Hindlimb muscle (tissue), 1 donor: ENCODE measurements at places on chromosomes 16 and 17.

DNA sequence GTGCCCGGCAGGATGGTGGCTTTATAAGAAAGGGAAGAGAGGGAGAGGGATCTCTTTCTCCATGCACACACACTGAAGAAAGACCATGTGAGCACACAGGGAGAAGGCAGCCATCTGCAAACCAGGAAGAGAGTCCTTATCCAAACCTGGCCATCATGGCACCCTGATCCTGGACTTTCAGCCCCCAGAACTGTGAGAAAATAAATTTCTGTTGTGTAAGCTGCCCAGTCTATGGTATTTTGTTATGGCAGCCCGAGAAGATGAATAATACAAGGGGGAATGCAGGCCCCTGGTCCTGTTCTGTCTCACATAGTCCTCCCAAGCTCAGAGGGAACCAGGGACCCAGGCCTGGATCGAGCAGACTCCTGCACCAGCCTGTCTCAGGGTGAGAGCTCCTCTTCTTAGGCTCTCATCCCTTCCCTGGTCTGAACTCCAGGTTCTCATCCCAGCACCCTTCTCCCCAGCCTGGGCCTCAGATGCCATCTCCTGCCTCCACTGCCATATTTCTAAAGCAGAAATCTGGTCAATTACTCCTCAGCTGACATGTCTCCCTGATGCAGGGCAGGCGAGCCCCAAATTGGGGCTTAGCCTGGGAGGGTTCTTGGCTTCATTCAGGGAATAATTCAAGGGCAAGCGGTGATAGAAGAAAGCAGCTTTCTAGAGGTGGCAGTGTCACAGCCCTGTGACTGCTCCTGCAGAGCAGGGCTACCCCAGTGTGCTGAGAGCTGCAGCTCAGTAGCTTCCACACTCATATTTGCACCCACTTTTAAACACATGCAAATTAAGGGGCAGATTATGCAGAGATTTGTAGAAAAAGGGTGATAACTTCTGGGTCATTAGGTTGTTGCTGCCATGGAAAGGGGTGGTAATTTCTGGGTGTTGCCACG lies 28.8 kb downstream of the IGFBP4 start:
- no peak for DNase-seq

DNA sequence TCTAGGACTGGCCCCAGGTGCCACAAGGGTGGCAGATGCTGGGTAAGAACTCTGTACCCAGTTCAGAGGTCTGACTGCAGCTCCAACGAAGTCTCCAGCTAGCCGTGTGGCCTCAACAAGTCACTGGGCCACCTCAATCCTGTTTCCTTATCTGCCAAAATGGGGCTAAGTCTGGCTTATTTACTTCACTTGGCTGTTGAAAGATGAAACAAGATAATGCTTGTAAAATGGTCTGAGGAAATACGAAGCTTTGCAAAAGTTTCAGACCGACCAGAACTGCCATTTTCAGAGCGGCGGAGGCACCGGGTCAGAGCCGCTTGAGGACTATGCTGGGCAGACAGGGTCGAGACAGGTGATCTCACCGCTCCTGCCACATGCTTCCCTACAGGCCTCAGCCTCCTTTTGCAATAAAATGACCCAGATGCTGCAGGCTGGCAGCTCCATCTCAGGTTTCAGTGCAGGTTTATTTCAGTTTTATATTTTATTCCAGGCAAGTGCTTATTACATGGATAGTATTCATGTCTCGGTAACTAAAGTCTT lies 17.2 kb downstream of the MNT start:
- no peak for DNase-seq

- no peak for DNase-seq
These were observed 56.7 kb downstream of the CEP112 start for GRCh38 chr17:66135219-66135618.

GRCh38 chr16:9447195-9447551 lies 355.7 kb downstream of the HAPSTR1 start:
- no peak for DNase-seq

DNA sequence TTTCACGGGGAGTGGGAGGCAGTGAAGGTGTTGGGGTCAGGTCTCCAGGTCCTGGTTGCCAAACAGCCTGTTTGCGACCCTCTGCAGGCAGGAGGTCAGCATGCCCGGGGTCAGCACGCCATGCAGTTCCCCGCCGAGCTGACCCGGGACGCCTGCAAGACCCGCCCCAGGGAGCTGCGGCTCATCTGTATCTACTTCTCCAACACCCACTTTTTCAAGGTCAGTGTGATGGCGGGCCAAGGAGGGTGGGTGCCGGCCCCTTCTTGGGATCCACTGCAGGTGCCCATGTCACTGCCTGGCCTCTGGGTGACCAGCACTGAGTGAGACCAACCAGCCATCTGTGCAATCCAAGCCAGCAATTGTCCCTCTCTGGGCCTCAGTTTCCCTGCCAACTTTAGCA lies 21.3 kb downstream of the ADGRG5 start:
- DNase-seq = no peak

DNA sequence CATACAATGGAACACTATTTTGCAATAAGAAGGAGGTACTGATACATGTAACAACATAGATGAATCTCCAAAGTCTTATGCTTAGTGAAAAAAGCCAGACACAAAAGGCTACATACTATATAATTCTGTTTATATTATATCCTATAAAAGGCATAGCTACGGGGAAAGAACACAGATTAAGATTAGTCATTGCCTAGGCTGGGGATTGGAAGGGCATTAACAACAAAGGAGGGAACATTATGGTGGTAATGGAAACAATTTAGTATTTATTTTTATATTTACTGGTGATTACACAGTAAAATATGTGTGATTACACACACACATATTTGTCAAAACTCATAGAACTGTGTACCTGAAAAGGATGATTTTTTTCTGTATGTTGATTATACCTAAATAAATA lies 278.1 kb downstream of the ZFHX3 start:
- no peak for DNase-seq

- DNase-seq = no peak
These were observed 29.1 kb downstream of the ARSG start for GRCh38 chr17:68320311-68320865.

DNA sequence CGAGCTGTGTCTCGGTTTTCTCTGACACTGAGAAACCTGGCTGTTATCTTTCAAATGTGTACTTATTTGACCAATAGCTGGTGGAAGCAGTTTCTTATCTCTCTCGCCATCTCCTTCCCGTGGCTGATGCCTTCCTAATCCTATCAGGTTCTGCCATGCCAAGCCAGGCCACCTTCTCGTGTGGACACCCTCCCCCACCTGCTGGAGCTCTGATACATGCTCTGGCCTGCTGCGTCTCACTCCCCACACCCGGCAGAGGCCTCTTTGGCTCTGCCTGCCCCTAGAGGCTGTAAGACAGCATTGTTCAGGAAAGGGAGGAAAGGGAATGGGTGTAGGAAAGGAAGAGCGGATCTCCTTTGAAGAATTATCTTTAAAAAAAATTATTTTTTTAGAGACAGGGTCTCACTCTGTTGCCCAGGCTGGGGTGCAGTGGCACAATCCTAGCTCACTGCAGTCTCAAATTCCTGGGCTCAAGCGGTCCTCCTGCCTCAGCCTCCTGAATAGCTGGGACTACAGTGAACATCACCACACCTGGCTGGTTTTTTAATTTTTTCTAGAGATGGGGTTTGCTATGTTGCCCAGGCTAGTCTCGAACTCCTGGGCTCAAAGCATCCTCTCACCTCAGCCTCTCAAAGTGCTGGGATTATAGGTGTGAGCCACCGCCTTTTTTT lies 7.5 kb upstream of the ARMC5 start:
- DNase-seq = no peak

DNA sequence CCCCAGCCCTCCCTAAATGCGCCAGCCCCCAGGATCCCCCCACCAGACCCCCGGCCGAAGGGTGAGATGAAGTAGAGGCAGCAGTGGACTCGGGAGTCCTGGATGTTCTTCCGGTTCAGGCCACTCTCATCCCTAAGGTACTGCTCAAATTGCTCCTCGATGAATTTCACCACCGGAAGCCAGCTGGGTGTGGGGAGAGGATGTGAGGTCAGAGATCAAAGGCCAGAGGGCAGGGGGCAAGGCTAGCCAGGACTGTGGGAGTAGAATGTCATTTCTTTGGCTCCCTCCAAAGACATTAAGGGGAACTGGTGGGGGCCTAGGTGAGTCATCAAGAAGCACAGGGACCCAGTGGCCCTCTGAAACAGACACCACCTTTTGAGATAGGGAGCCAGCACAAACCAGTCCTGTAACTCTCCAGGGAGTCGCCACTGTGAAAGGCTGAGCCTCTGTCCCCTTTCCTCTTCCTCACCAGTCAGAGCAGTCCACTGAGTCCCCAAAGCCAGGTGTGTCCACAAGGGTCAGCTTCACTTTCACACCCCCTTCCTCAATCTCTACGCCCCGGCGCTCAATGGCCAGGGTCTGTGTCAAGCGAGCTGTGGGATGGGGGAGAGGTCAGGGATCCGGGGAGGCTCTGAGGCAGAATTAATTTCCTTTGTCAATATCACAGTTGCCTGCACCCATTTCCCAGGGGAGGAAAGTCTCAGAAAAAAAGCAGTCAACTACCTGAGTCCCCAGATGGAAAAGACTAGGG lies 895 bp downstream of the SEPTIN1 start:
- DNase-seq = no peak

DNA sequence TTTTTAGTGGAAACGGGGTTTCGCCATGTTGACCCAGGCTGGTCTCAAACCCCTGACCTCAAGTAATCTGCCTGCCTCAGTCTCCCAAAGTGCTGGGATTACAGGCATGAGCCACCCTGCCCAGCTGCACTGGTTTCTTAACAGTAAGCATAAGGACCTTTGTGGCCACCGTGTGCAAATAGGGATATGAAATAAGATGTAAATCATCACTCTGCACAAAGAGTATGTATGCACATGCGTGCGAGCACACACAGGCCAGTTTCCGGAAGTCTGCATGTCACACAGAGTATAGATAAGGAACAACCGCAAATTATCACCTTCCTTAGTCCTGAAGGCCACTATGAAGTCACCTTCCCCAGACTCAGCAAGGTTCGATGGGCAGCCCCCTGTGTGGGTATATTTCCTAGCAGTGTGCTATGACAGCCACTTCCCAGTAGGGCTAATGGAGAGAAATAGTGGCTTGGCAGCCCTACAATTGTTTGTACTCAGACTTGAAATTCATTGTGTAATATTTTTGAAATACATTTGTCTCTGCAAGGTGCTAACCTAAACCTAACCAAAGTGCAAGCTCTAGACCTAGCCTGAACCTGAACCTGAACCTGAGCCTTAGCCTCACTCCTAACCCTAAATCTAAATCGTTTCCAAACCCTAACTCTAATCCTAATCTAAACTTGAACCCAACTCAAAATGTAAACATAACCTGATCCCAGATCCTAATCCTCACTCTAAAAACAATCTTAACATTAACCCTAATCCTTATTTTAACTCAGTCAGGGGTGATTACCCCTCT lies 48.4 kb upstream of the SKAP1 start:
- no peak for DNase-seq

DNA sequence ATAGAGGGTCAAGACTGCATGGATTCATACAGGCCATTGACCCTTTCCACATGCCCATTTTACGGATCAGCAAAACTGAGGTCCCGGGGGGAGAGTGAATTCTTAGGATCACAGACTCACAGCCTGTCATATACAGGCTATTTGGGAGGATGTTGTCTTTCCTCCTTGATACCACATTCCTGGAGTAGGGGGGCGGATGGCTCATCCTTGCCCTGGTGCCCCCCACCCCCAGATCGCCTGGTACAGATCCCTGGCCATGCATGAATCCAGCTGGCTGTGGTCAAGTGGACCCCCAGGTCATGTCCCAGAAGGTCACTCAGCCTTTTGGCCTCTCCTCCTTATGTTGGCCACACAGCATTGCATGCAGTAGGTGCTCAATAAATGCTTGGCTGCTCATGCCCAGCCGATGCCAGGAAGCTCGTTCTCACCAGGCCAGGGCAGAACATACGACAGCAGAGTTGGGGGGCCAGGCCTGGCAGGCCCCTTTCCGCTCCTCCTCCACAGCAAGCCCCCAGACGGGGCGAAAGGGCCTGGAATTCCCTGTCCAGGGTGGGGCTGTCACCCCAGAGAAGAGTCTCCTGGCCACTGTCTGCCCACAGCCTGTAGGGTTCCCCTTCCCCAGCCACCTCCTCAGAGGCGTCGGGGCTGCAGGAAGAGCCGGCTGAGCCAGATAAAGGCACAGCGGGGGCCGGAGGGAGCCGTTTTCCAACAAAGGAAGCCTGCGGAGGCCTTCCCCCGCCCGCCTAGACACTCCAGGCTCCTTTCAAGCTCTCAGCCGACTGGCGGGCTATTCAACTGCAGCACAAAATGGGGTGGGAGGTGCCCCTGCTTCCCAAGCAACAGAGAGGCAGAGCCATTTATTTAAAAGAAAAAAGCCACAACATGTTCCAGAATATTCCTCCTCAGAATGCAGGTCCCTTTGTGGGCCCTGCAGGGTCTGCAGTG lies 215.7 kb upstream of the CIBAR2 start:
- no peak for DNase-seq

GRCh38 chr17:935485-935884 lies 44.1 kb downstream of the NXN start:
- DNase-seq = no peak

DNA sequence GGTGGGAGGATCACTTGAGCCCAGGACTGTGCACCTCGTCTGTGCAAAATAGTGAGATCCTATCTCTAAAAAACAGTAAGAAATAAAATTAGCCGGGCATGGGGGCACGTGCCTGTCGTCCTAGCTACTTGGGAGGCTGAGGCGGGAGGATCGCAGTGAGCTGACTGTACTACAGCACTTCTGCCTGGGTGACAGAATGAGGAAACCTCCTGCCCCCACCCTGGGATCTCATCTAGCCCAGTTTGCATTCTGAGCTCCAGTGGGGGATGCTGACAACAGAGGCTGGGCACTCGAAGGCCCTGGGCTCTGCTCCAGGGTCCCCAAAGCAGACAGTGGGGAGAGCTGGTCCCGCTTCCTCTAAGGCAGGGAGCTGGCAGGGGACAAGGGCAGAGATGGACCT lies 7.1 kb downstream of the NAGPA start:
- DNase-seq = no peak

DNA sequence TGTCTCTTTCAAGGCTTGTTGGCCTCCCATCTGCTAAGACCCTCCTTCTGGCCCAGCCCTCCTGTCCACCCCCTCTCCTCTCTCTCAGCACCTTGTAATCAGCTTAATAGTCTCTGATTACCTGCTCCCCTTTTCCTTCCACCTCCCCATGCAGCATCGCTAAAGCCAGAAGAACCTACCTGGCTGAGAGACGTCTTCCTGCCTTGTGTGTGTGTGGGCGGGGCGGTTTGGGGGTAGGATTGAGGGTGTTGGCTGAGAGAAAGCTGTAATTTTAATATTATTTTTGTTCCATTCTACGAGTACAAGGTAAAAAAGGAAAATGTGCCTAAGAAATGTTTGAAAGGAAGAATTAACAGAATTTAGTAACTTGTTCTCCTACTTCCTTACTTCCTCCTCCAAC lies 3.4 kb downstream of the DNAH9 start:
- no peak for DNase-seq
